K562 (cell line): ENCODE measurements at places on chromosomes 6 and 20. TPM values are rescaled to one million over a fixed set of nuclear protein-coding genes. Genes with fewer than 3 reads are reported as not detected.

GRCh38 chr6:74735304-74735703, 470.5 kb downstream of the COL12A1 start:
- DNase-seq: no peak

Gene METTL24
- not detected in 2 replicates for total RNA-seq

Gene LRRC73
- 0.34 and 0.55 TPM in 2 replicates for total RNA-seq

DNA sequence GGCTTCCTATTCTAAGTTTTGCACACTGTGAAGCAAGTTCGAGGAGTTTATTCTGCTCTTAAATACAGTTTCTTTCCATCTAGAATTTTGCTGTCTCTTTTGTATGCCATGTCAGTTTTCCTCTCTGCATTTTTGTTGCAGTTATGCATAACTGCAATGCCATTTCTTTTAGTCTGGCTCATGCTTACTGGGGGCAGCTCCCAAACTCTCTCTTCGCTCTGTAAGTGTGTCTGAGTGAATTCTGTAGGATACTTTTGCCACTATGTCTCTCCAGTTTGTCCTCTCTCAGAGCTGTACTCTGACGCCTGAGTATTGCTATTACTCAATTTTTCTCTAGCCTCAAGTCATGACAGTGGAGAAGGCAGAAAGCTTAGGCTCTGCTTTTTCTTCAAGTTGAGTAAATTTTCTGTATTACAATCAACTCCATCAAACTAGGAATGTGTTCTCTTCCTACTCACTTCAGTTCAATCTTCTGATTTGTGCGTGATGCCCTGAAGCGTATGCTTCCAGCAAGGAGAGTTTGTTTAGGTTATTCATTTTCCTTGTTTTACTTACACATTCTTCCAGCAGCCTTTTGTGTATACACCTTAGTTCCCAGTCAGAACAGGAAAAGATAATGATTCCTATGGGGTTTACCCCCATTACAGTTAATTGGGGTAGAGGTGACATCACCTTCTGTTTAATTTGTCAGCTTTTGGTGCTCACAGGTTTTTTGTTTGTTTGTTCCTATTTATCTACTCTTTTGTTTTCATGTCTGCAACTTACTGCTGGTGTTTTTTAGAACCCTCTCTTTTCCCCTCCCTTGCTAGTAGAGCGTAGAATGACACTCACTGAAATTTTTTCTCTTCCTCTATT, 430.9 kb downstream of the BCKDHB start:
- no peak for DNase-seq

GRCh38 chr6:169867751-169868191, 116.3 kb downstream of the ERMARD start:
- DNase-seq: no peak

DNA sequence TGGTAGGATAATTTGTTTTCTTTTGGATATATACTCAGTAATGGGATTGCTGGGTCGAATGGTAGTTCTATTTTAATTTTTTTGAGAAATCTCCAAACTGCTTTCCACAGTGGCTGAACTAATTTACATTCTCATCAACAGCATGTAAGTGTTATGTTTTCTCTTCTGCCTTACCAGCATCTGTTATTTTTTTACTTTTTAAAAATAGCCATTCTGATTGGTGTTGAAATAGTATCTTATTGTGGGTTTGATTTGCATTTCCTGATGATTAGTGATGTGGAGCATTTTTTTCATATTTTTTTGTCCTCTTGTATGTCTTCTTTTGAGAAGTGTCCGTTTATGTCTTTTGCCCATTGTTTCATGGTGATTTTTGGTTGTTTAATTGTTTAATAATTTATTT, 11.9 kb downstream of the HINT3 start:
- no peak for DNase-seq

GRCh38 chr6:71364889-71365542, 76.4 kb downstream of the OGFRL1 start:
- no peak for DNase-seq

DNA sequence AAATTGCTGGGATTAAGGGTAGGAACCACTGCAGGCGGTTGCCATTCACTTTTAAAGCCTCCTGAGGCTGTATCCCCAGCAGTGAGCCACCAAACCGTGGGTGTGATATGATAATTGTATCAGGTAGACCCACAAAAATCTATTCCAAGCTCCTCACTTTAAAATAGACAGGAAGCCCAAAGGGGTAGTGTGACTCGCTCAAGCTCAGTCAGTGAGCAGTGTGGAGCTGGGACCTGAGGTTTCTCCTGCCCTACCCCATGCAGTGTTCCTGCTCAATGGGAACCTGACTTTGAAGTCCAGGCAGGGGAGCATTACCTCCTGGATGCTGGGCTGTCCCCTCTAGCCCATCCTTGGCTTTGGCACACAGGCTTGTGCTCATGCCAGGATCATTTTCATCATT, 14.9 kb upstream of the MAPRE1 start:
- DNase-seq: no peak

Gene ACOT8
- 24.5 and 28.5 TPM in 2 replicates for total RNA-seq

- DNase-seq: no peak
Measured at GRCh38 chr6:24699521-24700359, 19.2 kb downstream of the C6orf62 start.
